ENCODE measurements at places on chromosomes 2 and 18. TPM values are rescaled to one million over a fixed set of nuclear protein-coding genes. Genes with fewer than 3 reads are reported as not detected.

GRCh38 chr2:61906186-61906470, 654 bp downstream of the COMMD1 start:
- DNase-seq = no peak

GRCh38 chr18:69725009-69725408, 222.7 kb downstream of the CD226 start:
- no peak for DNase-seq

DNA sequence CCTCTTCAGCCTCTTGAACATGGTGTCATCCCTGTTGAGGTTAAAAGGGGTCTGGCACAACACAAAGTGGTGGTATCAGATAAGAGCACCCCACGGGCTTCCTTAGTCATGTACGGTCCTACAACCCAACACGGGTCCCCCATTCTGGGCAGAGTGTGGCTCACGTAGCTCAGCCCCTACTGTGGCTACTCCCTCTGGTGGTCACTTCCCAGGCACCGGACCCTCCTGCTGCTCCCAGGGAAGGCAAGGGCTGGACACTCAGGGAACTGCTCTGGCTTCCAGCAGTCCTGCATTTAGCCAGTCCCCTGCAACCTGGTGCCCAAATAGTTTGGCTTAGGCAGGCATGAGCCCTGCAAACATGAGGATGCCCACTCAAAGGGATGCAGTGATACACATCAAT, 58.6 kb downstream of the GALNT14 start:
- no peak for DNase-seq

GRCh38 chr18:13103366-13103765, 112.2 kb downstream of the CEP192 start:
- no peak for DNase-seq

- no peak for DNase-seq
These were observed 4.3 kb downstream of the COL3A1 start for GRCh38 chr2:188978291-188979081.

GRCh38 chr2:38539086-38539485, 63.6 kb downstream of the HNRNPLL start:
- DNase-seq = no peak

- no peak for DNase-seq
These were observed 90.7 kb downstream of the WDPCP start for GRCh38 chr2:63497576-63497975.

DNA sequence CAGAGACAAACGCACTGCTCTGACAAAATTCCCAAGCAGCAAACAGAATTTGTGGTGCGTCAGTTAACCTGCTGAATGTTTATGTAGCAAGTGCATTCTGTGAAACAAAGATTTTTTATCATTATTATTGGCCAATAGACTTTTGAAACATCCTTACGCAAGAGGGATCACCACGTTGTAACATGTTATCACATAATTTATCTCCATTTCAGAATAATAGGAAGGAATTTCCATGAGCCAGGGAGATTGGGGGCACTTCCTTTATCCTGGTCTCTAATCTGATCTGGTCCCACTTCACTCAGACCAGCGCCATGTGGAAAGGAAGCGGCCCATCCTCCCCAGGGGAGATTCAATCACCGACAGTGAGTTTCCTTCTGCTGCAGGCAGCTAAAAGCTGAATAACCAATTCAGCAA, 166.1 kb downstream of the PID1 start:
- no peak for DNase-seq

DNA sequence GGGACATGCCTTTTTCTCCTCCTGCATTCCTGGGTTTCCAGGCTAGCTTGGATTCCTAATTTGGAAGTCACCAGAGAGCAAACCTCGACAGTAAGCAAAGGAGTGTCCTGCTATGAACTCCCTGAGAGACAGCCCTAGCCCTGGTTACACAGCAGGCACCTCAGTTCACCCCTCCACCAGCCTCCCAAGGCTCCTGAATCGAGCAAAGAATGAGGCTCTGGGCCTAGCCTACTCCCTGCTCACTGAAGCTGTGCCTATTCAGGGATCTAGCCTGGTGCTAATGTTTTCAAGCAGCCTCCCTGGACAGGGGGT, 66.7 kb upstream of the RMDN2 start:
- DNase-seq = no peak

DNA sequence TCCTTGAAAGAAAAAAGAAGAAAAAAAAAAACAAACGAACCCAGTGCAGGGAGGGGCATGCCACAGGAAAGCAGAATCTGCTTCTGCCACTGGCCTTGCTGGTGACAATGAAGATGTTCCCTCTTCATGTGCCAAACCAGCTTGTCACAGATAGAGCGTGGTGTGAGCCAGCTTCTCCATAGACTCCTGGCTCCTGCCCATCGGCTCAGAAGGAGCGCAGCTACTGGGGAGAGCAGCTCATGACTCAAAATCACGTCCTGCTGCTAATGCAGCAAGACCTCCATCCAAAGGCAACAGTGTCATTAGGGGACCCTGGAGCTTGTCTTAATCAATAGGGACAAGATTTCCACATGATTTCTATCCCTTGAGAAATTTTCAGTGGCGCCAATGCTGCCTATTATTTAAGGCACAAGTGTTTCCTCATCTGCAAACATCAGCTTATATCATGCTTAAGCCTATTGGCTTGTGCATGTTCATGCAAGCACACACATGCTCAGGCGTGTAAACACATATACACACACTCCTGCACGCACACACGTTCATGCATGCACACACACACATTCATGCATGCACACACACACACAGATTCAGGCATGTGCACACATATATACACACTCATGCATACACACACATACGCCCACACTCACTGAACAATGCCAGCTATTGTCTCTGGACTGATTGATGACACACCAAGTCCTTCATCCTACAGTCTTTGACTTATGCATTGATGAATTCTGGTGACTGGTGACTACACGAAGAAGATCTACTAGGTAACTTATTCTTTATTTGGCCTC, 682.0 kb upstream of the ID2 start:
- no peak for DNase-seq

DNA sequence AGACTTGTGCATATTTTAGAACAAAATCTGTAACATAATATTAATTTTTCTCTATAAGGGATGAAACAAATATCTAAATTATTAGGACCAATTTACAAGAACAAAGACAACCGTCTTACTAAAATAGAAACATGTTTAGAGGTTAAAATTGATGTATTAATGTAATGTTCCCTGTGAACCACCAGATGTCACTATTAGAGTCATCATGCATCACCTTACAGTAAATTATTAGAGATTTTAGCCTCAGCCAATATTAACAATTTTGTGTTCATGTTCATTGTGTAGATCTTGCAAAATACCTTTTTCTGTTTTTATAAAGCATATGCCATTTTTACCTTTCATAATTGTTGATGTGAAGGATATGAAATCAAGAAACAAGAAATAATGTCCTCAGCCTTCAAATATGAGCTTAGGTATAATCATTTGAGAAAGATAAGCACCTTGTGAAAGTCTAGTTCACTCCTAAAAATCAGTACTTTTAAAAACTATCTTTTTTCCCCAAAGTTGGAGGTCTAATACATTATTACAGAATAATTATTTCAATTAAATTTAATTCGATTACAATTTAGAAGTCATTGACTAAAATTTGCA, 344.3 kb upstream of the KCNH7 start:
- no peak for DNase-seq

GRCh38 chr18:31275722-31276463, 42.1 kb upstream of the DSG1 start:
- DNase-seq = no peak

GRCh38 chr2:126749537-126749936, 93.6 kb downstream of the GYPC start:
- DNase-seq = peak; percentile 48

DNA sequence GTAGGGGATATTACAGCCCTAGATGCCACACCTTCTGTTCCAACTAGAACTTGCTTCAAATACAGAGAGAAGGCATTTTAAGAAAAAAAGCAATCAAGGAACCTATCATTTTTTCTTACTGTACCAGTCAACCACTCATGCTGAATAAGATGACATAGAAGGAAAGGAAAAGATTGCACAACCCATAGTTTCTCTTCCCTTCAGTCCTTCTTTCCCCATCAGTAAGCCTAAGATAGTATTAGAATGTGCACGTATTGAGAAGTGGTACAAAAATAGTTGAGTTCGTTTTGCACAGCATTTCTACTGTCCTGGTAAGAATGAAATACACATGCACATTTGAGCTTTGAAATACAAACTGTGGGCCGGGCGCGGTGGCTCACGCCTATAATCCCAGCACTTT, 27.0 kb upstream of the HK2 start:
- no peak for DNase-seq

GRCh38 chr2:197934261-197934933, 130.0 kb downstream of the PLCL1 start:
- no peak for DNase-seq

GRCh38 chr2:9473985-9474360, 378 bp upstream of the IAH1 start:
- DNase-seq = no peak

GRCh38 chr2:37610638-37611289, 60.7 kb downstream of the CDC42EP3 start:
- DNase-seq = no peak

- DNase-seq = no peak
These were observed 207.6 kb downstream of the AGAP1 start for GRCh38 chr2:235701206-235701981.

DNA sequence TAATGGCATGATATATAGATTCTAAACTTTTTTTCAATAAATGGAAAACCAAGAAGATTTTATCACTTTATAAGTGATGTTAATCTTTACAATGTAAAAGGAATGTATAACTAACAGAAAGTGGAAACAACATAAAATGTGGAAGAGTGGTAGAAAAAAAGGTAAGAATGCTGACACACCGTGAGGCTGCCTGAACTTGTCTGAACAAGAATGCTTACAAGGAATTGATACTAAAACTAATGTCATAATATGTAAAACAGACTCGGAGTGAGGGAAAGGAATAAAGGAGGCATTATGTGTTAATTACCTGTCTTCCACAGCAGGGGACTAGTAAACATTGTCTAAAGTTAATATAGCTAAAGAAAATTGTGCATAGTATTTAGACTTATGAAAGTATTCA, 958.8 kb upstream of the TMEFF2 start:
- DNase-seq = no peak

DNA sequence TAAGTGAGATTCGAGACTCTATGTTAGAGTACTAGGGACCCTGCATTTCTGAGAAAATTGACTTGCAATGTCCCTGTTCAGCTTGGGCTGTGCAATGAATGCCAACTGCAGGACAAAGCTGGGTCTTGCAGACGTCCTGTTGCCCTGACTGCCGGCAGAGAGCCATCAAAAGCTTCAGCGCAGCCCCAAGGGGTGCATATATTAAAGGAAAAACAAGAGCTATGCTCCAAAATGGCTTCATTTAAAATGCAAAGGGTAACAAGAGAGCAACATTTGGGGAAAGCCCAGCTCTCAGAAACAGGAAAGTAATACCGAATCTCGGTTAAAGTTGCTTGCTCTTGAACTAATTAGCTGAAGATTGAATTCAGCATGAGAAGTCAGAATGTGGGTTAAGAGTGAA, 110.9 kb upstream of the PNPT1 start:
- DNase-seq = no peak

DNA sequence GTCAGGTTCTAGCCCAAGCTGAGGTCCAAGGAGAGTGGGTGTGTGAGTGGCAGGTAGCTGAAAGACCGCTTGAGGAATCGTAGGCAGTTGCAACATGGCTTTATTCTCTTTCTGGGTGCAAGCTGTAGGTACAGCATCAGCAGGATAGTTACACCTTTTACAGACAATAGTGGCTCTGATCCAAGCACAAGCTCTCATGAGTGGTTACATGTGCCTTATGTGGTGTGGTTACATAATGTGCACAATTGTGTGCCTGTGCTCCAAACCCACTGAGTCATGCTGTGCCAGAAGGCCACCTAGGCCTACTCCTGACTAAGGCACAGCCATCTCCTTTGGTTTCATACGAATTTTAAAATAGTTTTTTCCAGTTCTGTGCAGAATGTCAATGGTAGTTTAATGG, 227.6 kb downstream of the SATB2 start:
- no peak for DNase-seq

GRCh38 chr2:220335591-220335915, 708.1 kb downstream of the SLC4A3 start:
- no peak for DNase-seq

DNA sequence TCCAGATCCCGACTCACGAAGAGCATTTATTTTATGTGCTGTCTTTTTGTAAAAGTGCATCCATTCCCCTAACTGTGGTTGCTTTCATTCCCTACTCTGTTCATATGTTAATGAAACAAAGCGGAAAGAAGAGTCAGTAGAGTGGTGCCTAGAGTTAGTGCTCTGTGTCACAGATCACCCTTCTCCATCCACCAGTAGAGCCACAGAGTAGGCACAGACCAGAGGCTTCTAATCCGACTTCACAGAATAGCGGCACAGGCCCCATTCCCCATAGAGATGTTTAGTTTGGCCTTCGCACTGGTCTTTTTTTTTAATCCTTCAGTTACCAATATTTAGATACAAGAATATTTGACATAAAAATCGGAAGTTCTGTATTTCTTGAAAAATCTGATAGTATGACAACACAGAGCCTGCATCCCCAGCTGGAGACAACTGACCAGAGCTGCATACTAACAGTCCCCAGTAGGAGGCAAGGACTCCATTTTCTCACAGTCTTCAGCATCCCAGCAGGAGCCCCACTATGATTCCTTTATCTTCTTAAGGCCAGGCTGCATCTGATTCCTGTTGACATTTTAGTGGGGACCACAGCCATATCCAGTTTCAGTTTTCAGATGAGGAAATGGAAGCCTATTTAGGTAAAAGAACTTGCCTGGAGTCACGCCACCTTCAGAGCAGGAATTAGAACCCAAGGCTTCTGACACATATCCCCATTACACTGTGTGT, 7.0 kb downstream of the G6PC2 start:
- DNase-seq = no peak

GRCh38 chr18:25423760-25424159, 71.8 kb upstream of the ZNF521 start:
- no peak for DNase-seq

DNA sequence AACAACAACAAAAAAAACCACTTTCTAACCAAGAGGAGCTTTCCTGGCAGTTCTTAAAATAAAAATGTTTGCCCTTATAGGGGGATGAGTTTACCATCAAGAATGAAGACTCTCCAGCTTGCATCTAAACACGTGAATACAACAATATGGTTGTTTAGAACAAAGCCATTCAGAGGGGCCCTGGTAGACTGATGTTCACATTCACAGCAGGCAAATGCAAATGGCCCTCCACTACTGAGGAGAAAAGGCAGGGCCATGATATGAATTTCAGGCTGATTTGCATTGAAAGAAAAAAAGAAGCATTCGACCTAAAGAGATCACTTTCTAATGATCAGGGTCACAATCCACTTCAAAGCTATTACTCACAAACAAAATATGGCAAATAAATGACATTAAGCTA, 65.3 kb upstream of the OTOS start:
- DNase-seq = no peak

- no peak for DNase-seq
These were observed 72.3 kb downstream of the SLC66A3 start for GRCh38 chr2:11227595-11227994.

- no peak for DNase-seq
These were observed 27.8 kb upstream of the COPS8 start for GRCh38 chr2:237057893-237058300.

GRCh38 chr18:31429623-31430022, 17.9 kb upstream of the DSG3 start:
- DNase-seq = no peak

MAL gene
- total RNA-seq = 205 TPM

CYTIP gene
- total RNA-seq = 0.51 TPM

ZNF514 gene
- total RNA-seq = 21.1 TPM

AGXT gene
- total RNA-seq = 0.51 TPM

ALPI gene
- total RNA-seq = 6.5 TPM

SOWAHC gene
- 15.5 TPM for total RNA-seq

CTIF gene
- total RNA-seq = 48.5 TPM

CYS1 gene
- 0.79 TPM for total RNA-seq

GREB1 gene
- 7.5 TPM for total RNA-seq

ERICH2 gene
- not detected for total RNA-seq

IL36B gene
- not detected for total RNA-seq

PROKR1 gene
- total RNA-seq = 0.10 TPM
